Activated CD4-positive, alpha-beta T cell treated with anti-CD3 and anti-CD28 coated beads, Interleukin-2, amount 10 ng/mL, durations not matched to agents 7 days and 5 days (primary cell): ENCODE measurements at places on chromosomes 1 and 21.

GRCh38 chr1:9037476-9038337 lies 11.5 kb upstream of the SLC2A7 start:
- DNase-seq: no peak

DNA sequence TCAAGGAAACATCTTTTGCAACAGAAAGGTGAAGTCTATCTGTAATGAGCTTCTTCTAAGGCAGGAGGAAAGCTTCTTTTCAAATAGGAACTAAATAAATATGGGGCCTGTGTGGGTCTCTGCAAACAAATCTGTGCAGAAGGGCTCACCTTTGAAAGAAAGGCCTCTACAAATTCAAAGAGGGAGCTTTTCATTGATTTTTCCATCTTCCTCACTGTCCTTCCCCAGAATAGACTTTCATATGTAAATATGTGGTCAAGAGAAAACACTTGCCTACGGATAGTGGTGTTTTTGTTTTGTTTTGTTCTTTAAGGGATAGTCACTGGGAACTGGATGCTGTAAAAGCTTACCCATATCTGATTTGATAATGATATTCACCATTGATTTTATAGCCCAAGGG lies 223.4 kb downstream of the DSCAM start:
- DNase-seq: no peak

- DNase-seq: peak; percentile 48
These were observed at the start of gene TRAF5 for GRCh38 chr1:211326528-211327345. TRAF5 (plus strand) TSS chr1:211326833; CDS start chr1:211353240, 26,407 bp downstream.

- DNase-seq: peak; percentile 55
These were observed 49.4 kb upstream of the PARP1 start for GRCh38 chr1:226457307-226457712.

DNA sequence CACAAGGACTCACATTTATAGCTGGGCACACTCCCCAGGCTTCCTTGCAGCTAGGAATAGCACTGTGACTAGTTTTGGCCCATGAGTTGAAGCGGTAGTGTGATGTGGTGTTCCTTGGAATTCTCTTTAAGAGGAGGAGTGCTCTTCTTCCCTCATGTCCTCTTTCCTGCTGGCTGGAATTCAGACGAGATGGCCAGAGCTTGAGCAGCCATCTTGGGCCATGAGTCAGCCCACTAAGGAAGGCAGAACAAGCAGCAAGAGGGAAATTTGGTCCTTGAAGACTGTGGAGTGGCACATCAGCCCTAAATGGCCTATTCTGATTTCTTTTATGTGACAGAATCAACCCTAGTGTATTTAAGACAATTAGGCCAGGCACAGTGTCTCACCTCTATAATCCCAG lies 20.0 kb downstream of the HTR6 start:
- no peak for DNase-seq

DNA sequence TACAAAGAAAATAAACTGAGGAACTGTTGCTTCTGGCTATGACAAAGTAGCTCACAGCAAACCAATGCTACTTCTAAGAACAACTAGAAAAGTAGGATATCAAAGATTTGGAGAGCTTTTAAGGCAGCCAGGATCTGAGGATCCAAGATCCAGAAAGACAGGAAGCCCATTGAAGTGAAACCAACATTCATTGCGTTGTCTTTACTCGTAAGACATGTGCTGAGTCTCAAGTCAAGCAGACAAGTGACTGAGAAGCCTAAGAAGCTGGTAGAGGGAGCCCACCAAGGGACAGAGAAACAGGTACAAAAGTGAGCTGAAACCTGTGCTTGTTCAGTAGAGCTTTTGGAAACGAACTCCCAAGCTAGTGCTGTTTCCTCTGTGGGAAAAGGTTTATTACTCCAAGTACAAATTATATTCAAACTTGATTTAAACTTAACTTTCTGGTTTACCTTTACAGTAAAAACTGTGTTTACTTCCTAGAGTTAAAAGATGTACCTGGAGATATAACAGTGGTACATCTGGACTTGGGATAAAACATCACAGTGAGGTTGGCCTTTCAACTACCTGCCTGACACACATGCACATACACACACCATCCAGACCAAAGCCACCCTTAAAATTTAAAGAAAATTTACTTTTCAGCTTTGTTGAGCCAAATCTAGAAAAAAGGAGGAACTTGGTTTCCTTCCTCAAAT lies 41.2 kb downstream of the NME7 start:
- no peak for DNase-seq

DNA sequence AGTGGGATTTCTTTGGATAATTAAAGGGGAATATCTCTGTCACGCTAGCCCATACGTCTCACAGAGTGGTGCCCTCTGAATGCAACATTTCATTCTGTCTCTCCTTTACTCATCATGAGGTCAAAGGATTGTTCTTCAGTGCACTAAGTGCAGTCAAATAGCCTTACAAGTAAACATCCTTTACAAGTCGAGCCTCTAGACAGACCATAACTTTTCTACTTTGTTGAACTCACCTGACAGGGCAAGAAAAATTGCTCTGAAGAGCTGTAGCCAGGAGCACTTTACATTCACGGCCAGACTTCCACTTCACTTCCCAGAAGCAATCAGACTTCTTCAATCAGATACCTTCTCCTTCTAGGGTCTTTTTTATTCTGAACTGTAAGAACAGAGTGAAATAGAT lies 768.0 kb upstream of the TMPRSS15 start:
- DNase-seq: no peak

GRCh38 chr1:160163615-160164014 lies 12.2 kb downstream of the ATP1A4 start:
- DNase-seq: no peak

GRCh38 chr1:13908128-13908527 lies 208.1 kb downstream of the PRDM2 start:
- DNase-seq: no peak

- no peak for DNase-seq
These were observed 22.8 kb upstream of the C2CD2 start for GRCh38 chr21:41976611-41977010.

- DNase-seq: no peak
These were observed 7.7 kb upstream of the MPZL1 start for GRCh38 chr1:167714098-167714438.

- DNase-seq: no peak
These were observed 11.6 kb downstream of the SARS1 start for GRCh38 chr1:109225308-109225707.

- no peak for DNase-seq
These were observed 5.6 kb downstream of the CRCT1 start for GRCh38 chr1:152519851-152520250.

DNA sequence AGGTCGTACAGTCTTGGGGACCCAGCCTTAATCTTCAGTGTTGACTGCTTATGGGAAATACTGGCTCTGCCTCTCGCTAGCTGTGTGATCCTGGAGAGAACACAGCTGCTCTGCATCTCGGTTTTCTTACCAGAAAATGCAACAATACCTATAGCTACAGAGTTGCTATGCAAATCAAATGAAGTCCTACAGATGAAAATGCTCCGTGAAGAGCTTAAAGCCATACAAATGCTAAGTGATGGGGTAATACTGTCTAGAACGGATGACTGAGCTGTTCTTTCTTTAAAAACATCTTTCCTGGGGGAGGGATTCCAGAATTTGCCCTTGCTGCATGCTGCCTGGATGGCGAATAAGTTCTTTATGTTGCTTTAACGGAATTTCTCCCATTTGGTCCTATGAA lies 132.0 kb downstream of the ZBTB18 start:
- no peak for DNase-seq

GRCh38 chr1:52668711-52669110 lies 29.4 kb downstream of the COA7 start:
- no peak for DNase-seq

DNA sequence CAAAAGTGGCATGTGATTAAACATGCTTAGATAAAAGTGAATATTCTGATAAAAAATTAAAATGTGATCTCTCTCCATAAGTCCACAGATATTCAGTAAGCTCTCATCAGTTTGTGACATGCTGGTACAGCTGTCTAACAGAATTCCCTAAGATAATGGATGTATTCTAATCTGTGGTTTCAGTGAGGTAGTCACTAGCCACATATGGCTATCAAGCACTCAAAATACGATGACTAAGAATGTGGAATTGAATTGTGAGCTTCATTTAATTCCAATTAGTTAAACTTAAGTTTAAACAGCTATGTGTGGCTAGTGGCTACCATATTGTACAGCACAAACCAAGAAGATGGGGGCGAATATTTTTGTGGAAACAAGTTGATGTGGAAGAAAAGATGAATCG lies 4.1 kb upstream of the REG4 start:
- DNase-seq: no peak

DNA sequence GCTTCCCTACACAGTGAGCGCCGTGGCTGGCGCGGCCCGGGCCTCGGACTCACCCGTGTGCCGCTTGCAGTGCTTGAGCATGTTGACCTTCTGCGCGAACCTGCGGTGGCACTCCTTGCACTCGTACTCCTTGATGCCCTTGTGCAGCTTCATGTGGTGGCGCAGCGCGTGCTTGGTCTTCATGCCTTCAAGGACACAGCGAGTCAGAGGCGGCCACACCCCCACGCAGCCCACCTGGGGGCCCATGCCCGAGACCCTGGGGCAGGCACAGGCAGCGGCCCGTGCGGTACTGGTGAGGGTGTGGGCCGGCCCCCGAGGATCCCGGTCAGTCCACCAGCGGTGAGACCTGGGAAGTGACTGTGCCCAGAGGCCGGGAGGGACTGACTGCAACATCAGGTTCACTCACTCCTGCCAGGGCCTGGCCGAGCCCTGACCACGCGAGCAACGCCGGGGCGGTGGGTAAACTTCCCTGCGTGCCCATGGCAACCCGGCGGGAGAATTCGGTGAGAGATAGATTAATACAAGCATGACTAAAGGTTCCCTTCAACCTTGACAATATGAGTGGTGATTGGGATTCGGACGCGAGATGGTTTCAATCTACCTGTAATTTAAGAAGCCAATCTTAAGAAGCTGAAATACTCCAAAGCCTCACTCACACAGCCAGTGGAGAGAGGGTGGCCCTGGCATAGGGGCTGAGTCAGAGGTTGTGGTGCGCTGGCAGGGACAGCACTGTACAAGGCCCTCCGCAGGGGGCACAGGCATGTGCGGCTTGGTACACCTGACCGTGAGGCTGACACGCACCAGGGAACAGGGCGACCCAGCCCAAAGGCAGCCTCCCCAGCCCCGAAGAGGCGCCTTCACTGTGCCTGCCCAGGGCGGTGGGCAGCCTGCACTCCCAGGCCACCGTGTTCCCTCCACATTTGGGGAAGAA lies 49.1 kb upstream of the RIPK4 start:
- DNase-seq: no peak

DNA sequence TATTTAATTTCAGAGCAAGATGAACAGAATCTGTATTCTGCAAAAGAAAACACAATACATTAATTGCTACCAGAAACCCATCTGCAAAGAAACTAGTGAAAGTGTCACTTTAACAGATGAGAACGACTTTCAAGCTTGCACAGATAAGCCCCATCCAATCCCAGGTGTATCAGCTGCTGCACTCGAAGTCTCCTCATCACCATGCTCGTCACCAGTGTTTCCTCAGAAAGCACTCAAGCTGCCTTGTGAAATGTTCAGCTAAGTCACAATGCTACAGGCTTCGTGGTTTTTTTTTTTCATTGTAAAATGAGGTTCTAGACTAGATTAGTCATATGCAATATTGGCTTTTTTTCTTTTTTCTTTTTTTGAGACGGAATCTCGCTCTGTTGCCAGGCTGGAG lies 3.3 kb upstream of the TOMM20 start:
- no peak for DNase-seq

DNA sequence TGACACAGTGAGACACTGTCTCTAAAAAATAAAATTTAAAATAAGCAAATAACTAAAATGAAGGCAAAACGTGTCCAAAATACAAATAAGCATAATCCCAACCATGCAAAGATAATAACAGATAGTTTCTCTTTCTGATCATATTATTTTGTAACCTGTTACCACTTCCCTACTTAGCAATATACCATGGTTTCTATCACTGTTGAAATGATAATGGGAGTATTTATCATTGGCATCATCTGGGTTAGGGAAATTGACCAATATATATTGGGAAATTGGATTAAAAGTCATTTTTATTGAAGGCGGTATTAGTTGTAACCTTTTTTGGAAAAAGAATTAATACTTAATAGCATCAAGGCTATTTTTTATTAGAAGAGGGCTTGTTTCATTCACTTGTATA lies 47.0 kb downstream of the USP25 start:
- DNase-seq: no peak

GRCh38 chr21:16420031-16420724 lies 690.4 kb downstream of the USP25 start:
- DNase-seq: no peak

GRCh38 chr1:58683519-58683918 lies 16.3 kb downstream of the MYSM1 start:
- DNase-seq: no peak

DNA sequence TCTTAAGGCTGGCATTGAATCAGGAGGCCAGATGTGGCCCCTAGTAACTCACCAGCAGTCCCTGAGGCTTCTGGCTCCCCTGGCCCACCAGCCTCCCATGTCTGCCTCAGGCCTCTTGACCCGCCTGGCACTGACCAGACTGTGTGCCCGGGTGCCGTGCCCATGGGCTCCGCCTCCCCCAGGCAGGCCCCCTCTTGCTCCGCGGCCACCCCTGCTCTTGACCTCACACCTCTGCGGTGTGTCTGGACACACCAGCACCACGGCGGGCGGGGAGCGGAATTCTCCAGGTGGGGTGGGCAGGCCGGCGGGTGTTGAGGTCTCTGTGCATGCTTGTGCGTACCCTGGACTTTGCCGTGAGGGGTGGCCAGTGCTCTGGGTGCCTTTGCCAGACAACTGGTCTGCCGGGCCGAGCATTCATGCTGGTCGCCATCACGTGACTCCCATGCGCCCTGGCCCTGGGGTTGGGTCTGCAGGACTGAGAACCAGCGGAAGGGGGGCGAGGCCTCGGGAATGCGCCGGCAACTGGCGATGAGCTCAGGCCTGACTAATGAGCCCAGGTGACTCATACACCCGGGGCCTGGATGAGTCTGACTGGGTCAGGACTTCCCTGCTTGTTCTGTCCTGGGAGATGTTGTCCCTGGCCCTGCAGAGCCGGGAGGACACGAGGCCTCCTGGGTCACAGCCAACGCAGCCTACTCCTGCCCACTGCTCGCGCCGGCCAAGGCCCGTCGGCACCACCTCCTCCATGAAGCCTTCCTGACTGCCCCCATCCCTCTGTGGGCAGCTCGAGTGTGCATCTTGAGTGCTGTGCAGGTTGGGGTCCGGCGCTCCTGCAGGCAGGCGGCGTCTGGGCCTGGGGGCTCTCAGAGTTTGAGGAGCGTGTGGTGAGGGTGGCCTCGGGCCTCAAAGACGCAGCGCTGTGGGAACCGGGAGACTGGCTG lies 22.6 kb downstream of the COL18A1 start:
- DNase-seq: no peak
